ENCODE measurements at places on chromosomes 2 and 18. TPM values are rescaled to one million over a fixed set of nuclear protein-coding genes. Genes with fewer than 3 reads are reported as not detected.

DNA sequence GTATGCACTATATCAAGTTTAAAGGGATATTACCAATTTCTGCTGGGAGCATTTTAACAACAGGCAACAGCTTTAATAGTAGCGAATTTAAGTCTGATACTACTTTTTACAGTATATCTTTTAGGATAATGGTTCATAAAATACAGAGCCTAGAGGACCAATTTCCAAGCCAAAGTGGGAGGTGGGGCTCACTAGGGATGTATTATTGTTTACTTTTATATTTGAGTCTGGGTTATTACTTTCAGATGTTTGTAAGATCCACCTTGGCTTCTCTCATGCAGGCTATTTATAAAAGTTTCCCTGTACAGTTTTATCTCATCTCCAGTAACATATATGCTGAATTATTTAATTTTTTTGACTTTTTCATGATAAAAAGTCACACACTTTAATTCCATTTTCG is 242.0 kb downstream of the CMPK2 start:
- no peaks in the 10 kb centered on the region for H3K36me3 ChIP-seq
- H3K4me1 ChIP-seq, result no peaks in the 10 kb centered on the region
- H3K4me3 ChIP-seq, result no peak overlapping the region

- no peaks in the 10 kb centered on the region for H3K36me3 ChIP-seq
- no peak overlapping the region for H3K4me3 ChIP-seq
- no peaks in the 10 kb centered on the region for H3K4me1 ChIP-seq
These were observed 154.9 kb downstream of the MYO3B start for GRCh38 chr2:170332676-170333402.

Gene AQP4
- total RNA-seq, result not detected

Gene NAPG
- 28.1 TPM for total RNA-seq

Gene ERICH2
- not detected for total RNA-seq

Data from CD4-positive, alpha-beta memory T cell (primary cell).